ENCODE measurements at places on chromosomes 12 and 14.
A peak's percentile ranks its signal among the peaks of the same experiment; 100 is the strongest.

- peak; percentile 64 for DNase-seq
Measured at GRCh38 chr14:64147126-64147790, 146.9 kb downstream of the ESR2 start.

- no peak for DNase-seq
Measured at GRCh38 chr12:2260441-2260840, 207.7 kb downstream of the CACNA1C start.

GRCh38 chr12:91205811-91206210 is 23.2 kb upstream of the DCN start:
- DNase-seq: no peak

DNA sequence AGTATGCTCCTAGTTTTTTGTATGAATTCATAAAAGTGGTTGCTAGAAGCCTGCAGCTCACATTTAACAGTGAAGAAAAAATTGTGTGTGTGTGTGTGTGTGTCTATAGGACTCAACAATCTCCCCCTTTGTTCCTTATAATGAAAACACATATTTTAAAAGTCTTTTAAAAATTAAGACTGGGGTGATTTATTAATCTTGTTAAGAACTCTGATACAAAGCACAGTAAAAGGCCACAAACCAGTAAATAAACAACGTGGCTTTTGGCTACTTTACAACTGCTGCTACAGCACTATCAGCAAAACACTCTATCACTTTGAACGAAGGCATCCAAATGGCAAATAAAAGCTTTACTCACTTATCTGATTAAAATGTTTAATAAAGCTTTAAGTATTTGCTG is 594 bp upstream of the VCPKMT start:
- DNase-seq: no peak

DNA sequence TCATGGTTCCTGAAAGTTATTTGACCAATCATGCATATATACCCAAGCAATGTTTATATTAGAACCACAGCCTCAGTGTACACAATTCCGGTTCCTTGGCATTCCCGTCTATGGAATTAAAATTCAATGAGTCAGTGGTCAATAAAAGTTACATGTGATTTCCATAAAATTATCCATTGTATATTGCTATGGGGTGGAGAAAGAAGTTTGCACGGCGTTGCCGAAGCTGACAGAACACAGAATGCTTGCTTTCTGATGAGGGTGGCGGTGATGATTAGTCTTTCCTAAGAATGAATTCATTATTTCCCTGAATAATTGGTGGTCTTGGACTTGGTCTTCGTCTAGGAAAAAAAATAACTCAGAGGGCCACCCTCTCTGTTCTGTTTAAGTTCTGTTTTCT is 214.1 kb downstream of the ANO2 start:
- no peak for DNase-seq

DNA sequence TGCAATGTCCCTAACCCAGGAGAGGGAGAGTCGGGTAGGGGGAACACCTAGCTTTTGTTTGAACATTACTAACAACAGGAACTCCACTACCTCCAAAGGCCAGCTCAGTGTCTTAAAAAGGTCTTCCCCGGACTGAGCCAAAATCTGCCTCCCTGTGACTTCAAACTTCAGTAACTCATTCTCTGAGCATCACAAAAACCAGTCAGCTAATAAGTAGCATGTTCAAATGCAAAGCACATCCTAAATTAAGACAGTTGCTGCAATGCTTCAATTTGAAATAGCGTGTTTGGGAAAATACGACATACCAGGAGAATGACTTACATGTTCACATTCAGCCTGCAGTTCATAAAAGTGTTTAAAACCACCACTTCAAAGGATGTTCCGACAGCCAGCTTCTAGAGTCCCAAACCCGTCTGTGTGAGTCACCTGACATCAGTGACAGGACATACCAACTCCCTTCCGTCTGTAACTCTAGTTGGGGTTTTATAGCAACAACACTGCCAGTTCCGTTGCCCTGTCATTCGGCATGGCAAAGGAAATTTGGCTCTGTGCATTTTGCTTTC is 13.0 kb downstream of the ZFP36L1 start:
- peak; percentile 92 for DNase-seq

- no peak for DNase-seq
Measured at GRCh38 chr12:47773062-47773857, at the start of gene SLC48A1. TSS of gene SLC48A1 (plus strand) at chr12:47773238. CDS start at chr12:47773305, 67 bp downstream.

DNA sequence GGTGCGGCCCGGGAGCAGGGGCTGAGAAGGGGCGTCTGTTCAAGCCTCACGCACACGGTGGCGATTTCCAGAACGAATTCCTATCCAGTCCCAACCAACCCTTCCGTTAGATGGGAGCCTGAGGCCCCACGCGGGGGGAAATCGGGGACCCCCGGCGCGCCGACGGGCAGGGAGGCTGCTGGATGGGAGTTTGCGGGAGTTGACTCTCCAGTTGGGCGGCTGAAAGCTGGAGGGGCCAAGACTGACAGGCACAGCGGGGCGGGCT is 9.8 kb downstream of the EXOC3L4 start:
- no peak for DNase-seq

DNA sequence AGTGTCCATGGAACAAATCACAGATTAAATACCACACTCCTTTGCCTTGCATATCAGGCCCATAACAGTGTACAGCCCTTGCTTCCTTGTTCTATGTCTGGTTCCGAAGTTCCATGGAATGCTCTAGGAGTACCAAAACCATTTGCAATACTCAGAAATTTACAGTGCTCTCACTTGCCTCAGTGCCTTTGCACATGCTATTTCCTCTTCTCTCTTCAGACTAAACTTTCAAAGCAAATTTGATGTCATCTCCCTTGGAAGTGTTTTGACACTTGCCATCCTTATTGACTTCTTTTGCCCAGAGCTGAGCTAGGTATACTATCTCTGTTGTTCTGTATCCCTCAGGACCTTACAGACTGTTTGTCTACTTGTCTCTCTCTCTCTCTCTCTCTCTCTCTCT is 6.1 kb downstream of the ANO4 start:
- DNase-seq: no peak

DNA sequence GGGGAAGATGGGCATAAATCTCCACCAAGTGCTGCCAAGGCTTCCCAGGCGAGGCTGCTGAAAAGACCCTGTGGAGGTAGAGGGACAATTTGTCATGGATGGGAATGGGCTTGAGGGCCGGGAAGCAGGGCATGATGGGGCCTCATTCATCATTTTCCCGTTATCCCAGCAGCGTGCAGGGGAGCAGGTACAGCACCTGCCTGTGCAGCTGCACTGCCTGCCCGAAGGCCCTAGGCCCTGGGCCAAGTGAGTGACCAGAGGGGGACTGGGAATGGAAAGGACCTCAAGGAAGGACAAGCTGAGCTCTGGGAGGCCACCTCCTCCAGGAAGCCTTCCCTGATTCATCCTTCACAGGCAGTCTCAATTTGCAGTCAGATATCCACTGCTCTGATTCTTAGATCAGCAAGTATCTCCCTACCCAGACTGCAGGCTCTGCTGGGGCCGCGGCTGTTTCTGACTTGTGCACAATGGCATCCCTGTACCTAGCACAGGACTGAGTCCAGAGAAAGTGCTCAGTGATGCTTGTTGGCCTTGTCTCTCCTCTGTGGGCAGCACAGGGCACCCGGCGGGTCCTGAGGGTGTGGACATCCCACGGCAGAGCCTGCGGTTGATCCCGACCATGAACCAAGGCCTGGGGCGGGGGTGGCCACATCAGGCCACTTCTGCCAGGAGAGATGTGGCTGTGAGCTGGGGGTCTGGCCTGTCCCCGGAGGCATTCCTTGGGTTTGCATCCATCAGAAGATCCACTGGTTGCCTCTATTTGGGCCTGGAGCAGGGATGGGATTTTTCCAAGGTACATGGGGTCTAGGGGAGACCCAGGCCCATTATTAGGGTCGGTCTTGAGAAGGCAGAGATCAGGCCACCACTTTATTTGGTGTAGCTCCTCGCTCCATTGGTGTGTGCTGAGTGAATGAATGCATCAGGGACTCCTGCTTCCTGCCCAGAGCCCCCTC is 167.3 kb upstream of the RTL1 start:
- no peak for DNase-seq
